ENCODE measurements at places on chromosomes 12 and 14.

DNA sequence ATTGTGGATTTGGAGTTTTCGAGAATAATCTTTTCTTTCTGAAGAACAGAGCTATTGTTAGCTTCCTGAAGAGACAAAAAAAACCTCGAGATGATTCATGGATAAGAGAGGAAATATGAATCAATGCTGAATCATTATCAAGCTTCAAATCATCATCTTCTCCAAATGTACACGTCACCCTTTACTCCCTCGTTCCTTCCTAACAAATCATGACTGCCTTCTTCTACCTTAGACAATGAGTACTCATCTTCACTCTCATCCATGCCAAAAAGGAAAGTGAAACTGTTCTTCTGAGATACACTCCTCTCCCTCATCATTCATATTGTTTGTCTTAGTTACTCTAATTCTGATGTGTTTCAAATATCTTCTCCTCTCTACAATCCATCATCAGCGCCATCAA lies 1115.8 kb upstream of the ATXN7L3B start:
- no peak for DNase-seq

- DNase-seq, result no peak
These were observed 171.3 kb downstream of the TTC7B start for GRCh38 chr14:90644882-90645281.

DNA sequence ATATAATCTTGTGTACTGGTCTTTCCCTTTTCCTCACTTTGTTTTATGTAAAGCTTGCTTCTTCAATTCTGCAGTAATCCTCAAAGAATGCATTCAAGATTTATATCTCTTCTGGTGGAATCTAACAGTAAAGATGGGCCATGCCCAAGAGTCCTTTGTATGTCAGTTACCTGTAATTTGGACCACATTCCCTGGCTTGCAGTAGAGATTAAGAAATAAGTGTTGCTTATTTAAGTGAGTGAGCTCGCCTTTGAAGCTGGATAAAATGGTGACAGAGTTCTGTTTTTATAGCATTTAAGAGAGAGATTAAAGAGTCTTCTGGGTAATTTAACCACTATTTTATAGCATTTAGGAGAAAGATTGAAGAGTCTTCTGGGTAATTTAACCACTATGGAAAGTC lies 262.1 kb upstream of the ATP2B1 start:
- no peak for DNase-seq

DNA sequence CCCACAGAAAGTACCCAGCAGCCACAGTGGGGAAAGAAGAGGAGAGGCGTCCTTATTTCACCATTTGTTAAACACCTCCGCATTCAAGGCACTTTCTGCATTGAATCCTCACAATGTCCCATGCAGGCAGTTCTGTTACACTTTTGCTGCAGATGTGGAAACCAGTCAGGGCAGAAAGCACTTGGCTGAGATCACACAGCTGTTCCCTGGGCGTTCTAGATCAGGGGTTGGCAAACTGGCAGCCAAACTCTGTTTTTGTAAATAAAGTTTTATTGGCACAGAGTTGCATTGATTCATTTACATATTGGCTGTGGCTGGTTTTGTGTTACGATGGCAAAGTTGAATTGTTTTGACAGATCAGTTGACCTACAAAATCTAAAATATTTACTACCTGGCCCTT lies 20.1 kb downstream of the FOXN4 start:
- DNase-seq, result no peak

DNA sequence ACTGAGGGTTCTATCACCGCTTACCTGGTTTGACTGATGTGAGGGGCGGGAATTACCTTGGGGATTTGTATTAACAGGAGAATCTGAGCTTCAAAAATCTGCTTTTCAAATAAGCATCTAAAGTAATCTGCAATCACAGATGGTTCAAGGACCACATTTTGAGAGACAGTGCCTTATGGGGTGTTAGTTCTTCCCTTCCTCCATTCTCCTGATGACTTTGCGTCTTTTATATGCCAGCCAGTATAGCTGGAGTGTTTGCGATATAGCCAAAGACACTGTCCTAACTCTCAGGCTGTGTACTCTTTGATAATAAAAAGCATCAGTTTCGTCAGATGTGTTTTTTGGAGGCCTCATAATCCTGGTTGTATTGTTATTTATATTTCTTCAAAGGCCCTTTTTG lies 39.5 kb downstream of the PPHLN1 start:
- DNase-seq, result no peak

DNA sequence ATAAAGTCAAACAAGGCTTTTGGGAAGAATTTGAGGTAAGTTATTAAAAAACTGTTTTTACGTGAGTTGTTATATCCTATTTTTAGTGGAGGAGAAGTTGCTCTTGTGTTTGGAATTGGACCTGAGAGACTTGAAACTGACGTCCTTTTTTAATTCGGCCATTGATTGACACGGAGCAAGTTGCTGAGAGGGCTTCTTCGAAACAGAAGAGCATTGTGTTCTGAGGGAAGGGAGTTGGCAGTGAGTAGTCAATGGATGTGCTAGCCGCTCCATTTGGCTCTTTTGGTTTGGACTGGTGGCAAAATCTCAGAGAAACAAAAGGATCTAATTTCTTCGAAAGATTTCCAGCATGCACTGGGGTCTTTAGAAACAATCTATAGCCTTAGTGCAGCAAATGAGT lies 37.3 kb downstream of the PTPN11 start:
- no peak for DNase-seq

DNA sequence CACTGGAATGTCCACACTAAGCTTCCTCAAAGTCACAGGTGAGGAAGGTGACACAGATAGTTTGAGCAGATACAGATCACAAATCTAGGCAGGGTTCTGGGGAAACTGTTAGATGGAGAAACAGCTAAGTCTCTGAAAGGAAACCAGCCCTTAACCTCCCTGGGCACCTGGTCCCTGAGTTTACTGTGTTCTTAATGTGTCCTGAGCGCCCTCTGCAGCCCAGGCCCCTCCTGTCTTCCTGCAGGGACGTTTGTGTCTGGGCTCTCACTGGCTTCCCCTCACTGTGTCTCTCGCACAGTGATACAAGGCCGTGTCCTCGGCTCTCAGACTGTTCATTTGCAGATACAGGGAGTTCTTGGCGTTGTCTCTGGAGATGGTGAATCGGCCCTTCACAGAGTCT lies 684.3 kb downstream of the TMEM121 start:
- DNase-seq, result no peak

Measured in NCI-H2029 (cell line).